ENCODE measurements at places on chromosomes 16 and 17.

- no peak for DNase-seq
Measured at GRCh38 chr16:21145738-21146137, 4.9 kb downstream of the DNAH3 start.

DNA sequence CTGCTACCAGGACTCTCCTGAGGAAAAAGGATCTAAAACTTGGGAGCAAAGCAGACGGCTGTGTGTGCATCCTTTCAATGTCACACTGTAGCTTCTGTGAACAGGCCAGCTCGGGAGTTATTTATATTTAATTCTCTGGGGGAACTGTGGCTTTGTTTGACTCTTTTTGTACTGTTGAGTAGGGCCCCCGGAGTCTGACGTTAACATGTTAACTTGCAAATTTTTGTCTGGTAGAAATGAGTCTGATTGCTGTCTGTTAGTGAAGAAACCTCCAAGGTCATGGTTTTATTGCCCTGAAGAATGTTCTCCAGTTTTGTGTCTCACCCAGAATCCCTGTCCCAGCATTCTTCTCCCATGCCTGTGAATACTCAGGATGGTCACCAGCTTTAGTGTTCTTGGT lies 14.2 kb upstream of the KCNG4 start:
- no peak for DNase-seq

GRCh38 chr17:9332132-9332494 lies 243.5 kb downstream of the STX8 start:
- no peak for DNase-seq

- no peak for DNase-seq
Measured at GRCh38 chr16:48441863-48442279, 56.7 kb upstream of the SIAH1 start.

- DNase-seq = no peak
Measured at GRCh38 chr16:57138281-57138935, 46.0 kb downstream of the CPNE2 start.

GRCh38 chr16:19379838-19380237 lies 37.8 kb upstream of the TMC5 start:
- DNase-seq = no peak

DNA sequence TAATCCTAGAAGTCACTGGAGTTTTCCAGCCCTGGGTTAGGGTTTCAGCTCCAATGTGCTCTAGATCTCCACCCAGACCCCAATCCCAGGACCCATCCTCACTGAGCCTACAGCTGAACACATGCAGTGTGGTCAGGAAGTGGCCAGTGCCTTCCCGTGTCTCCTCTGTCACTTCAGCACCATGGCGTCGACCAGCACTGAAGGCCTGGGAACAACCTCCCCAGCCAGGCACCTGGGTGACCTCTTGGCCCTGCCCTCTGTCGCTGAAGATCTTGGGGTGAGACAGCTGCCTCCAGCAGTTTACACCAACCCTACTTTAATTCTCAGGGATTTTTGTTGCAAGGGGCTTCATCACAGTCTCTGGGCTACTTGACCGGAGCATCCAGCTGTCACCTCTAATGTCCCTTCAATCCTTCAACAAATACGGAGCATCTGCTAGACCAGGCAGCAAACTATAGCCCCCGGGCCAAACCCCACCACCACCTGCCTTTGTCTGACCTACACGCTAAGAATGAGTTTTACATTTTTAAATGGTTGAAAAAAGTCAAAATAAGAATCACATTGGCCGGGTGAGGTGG lies 18.0 kb upstream of the GSG1L start:
- DNase-seq = no peak

DNA sequence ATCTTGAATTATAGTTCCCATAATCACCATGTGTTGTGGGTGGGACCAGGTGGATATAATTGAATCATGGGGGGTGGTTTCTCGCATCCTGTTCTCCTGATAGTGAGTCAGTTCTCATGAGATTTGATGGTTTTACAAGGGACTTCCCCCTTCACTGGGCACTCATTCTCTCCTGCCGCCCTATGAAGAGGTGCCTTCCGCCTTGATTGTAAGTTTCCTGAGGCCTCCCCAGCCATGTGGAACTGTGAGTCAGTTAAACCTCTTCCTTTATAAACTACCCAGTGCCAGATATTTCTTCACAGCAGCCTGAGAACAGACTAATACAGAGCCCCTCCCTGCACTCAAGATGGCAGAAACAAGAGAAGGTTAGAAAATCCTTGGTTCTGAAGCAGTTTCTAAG lies 26.4 kb downstream of the LDAF1 start:
- DNase-seq = peak; percentile 31

GRCh38 chr17:75684924-75685323 lies 17.8 kb downstream of the SAP30BP start:
- DNase-seq = no peak

DNA sequence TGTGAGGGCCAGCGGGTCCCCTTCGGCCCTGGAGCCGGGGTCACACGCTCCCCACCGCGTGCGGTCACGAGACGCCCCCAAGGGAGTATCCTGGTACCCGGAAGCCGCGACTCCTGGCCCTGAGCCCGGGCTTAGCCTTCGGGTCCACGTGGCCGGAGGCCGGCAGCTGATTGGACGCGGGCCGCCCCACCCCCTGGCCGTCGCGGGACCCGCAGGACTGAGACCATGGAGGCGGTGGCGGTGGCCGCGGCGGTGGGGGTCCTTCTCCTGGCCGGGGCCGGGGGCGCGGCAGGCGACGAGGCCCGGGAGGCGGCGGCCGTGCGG lies at the start of gene NAGLU:
TSS of gene NAGLU (plus strand) at position 194 of the 324 bp plus-strand sequence. CDS start at position 226, 32 bp downstream.
- DNase-seq = peak; percentile 88

DNA sequence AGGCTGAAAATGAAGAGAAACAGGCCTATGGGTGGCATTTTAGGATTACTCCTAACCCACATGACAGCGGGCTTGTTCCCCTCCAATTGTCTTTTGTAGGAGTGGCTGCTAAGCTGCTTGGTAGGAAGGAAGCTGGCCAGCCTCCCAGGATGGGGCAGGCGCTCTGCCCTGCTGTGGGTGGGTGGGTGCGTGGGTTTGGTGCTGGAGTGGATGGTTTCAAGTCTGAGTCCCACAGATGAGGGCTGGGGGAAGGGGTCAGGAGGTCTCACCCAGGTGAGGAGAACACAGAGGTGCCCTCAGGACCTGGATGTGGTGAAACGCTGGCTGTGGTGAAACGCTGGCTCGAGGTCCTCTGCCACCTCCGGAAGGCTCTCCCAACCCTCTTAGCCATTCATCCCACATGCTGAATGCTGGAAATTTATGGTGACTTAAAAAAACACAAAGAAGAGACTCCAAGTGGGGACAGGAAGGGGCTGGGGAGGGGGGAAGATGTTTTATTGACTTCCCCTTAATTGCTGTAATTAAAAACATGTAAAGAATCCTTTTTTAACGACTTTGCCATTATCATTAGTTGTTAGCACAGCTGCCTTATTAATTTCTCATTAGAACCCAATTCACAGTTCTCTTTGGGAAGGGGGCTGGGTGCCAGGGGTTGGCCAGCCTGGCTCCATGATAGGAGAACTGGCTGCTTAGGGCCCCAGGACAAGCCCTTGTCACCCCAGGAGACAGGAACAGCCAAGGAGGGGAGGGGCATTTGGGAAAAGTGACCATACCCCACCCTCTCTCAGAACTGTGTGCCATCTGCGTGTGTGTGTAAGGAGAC lies 153.5 kb upstream of the CDC42EP4 start:
- DNase-seq = no peak

Data from stimulated activated naive CD8-positive, alpha-beta T cell treated with anti-CD3 and anti-CD28 coated beads, Interleukin-15, amount 100 ng/mL, for 72 hours (primary cell).